DMS79 treated with DMSO at 0.1 percent for 48 hours (cell line): ENCODE measurements at places on chromosomes 1 and 21.
A peak's percentile ranks its signal among the peaks of the same experiment; 100 is the strongest.

DNA sequence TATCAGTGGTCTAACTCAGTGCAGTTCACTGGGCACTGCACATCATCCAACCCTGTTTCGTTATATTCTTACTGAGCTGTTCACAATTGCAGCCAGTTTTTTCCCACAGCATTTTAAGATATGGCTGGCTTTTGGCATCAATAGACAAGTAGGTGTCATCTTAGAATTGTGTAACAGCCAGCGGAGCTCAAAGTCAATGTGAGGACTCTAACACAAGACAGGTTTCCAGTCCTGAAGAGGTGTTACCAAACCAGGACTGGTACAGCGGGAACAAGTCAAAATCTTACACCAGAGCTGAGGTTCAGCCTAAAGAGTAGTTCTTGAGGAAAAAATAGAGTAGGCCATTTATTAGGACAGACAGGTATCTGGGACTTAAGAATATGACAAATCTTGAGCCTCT lies 313.3 kb downstream of the SEC16B start:
- no peak for DNase-seq

GRCh38 chr1:178310685-178311105 lies 186.1 kb downstream of the CLEC20A start:
- DNase-seq = peak; percentile 82

GRCh38 chr1:229882621-229883020 lies 184.4 kb upstream of the GALNT2 start:
- no peak for DNase-seq

DNA sequence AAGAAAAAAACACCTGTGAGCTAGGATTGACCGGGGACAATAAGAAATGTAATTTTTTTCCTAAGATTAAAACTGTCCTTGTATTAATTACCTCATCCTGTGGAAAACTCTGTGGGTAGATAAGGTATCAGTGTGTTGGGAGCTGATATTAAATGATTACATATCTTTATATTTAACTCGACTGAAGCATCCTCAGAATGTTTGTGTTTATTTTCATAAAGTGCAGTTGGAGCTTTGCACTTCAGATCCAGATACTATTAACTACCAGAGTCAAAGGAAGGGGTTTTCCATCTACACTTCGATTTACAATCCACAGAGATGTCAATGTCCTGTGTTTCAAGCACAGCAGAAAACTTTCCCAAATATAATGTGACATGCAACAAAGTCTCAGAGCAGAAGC lies 164.5 kb downstream of the NR5A2 start:
- no peak for DNase-seq

DNA sequence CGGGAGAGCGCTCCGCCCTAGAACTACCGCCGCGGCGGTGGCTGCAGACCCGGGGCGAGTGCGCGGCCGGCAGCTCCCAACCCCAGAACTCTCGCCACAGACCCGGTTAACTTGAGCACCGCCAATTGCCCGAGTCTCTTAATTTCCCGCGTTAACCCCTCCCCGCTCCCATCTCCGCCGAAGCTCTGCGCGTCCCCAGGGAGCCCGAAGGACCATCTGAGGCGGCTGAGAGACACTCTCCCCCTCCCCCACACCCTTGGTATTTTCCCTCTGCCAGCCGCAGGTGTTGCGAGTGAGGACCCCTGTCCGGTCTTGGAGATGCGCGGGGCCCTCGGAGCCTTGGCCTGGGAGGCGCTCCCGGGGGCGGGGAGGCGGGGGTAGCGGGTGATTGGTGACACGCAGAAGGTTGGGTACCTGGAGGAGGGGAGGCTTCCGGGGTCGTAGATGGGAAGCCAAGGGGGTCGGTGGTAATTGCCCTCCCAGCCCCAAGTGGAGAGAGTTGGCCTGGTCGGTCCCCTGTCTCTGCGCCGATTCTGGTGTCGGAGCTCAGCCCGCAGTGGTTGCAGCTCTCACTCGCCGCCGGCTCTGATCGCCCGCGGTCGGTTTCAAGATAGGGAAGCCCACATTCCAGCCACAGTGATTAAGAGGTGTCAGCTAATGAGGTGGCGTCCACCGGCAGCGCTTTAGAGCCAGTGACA lies 858 bp upstream of the SUSD4 start:
- peak; percentile 26 for DNase-seq

- DNase-seq = no peak
These were observed 23.5 kb upstream of the CR2 start for GRCh38 chr1:207430602-207431001.

GRCh38 chr1:178232108-178232507 lies 138.2 kb downstream of the RASAL2 start:
- DNase-seq = no peak

DNA sequence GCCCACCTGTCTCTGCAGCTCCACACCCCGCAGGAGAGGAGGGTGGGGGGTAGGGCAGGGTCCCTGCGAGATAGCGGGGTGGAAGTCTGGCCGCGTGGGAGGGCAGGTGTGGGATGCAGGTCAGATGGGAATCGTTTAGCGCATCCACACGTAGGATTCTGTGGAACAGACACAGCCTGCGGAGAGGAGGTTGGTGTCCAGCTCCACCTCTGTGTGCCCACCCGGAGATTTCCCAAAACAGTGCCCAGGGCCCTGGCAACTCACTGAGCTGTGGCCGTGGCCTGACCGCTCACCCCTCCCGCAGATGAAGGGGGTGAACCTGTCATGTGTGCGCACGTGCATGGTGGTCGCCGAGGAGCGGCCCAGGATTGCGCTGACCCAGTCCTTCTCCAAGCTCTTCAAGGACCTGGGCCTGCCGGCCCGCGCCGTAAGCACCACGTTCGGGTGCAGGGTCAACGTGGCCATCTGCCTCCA lies 46.9 kb downstream of the S100B start:
- no peak for DNase-seq

DNA sequence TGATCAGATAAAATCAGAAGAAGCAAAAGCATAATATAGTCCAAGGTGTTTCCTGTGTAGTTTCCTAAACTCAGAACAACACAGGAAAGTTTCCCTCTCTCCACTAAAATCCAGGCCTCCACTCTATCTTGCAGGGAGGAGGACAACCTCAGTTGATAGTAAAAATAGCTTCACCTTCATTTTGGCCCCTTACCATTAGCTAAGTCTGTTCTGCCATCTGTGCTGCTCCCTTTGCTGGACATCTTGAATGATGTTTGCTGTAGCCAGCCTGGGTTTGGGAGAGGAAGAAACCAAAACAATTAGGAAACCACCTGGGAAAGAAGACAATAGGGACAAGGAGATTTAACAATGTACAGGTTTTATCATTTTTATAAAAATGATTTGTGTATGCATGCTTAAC lies 18.6 kb downstream of the DCAF8 start:
- DNase-seq = no peak
